ENCODE measurements at places on chromosomes 2 and 18.

GRCh38 chr2:70709275-70710037 lies 58.5 kb downstream of the ADD2 start:
- peak; percentile 31 for DNase-seq

DNA sequence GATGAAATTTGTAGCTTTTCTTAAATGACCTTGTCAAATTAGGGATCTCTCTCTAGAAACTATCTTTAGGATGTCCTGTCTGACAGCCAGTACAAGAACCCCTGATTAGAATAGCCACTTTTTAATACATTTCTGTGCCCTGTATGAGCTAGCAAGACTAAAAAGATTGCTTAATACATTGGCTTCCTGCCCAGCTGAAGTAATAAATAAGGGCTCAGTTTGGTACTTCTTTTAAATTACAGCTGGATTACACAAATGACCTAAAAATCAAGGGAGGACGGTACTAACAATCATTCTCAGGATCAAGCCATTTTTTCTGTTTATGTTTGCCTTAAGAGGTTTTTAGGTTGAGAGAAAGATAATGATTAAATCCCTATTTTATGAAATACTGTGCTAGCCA lies 11.6 kb upstream of the OLA1 start:
- DNase-seq = no peak

DNA sequence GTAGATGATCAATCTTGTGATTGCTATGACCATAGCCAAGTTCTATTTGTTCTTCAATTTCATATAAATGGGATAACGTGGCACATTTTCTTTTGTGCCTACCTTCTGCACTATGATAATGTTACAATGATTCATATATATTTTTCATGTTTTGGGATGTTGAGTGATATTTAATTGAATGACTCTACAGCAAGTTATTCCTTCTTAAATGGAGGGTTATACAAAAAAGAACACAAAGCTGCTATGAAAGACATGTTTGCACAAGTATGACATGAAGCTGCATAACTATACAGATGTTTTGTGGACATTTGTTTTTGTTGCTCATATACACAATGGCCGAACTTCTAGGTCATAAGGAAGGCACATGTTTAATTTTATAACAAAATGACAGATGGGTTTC lies 356.2 kb downstream of the CBLN2 start:
- DNase-seq = no peak

DNA sequence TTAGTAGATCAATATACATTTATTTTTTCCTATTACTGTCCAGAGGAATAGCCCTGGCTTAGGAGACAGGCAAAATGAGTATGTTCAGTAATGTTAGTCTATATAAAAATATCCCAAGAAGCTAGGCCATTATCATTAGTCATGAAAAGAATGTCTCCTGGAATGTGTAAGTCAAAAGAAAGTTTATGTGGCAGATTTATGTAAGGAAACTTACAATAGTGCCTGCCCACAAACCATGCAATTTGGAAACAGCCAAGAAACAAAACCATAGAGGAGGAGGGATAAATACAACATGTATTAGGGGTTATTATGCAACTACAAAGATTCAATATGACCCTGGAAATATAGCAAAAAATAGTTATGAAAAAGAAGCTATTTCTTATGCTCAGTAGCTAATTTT lies 96.3 kb downstream of the NOL4 start:
- no peak for DNase-seq

DNA sequence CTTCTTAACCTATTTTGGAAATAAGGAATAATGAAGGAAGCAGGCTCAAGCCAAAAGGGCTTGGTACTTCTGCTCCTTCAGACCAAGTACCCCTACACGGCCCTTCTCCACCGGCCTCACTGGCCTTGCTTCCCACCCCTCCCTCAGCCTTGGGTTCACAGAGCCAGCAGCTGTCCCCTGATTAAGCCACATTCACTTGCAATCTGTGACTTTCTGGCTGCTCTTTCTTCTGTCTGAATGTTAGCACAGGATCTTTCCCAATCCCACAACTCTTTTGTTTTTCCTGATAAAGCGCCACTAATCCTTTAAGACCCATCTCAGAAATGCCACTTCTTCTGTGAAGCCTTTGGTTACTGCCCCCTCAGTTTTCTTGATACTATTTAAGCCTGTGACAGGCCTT lies 52.4 kb downstream of the REEP1 start:
- DNase-seq = no peak

- DNase-seq = no peak
Observed at GRCh38 chr2:31531101-31531500, 49.6 kb downstream of the SRD5A2 start.

DNA sequence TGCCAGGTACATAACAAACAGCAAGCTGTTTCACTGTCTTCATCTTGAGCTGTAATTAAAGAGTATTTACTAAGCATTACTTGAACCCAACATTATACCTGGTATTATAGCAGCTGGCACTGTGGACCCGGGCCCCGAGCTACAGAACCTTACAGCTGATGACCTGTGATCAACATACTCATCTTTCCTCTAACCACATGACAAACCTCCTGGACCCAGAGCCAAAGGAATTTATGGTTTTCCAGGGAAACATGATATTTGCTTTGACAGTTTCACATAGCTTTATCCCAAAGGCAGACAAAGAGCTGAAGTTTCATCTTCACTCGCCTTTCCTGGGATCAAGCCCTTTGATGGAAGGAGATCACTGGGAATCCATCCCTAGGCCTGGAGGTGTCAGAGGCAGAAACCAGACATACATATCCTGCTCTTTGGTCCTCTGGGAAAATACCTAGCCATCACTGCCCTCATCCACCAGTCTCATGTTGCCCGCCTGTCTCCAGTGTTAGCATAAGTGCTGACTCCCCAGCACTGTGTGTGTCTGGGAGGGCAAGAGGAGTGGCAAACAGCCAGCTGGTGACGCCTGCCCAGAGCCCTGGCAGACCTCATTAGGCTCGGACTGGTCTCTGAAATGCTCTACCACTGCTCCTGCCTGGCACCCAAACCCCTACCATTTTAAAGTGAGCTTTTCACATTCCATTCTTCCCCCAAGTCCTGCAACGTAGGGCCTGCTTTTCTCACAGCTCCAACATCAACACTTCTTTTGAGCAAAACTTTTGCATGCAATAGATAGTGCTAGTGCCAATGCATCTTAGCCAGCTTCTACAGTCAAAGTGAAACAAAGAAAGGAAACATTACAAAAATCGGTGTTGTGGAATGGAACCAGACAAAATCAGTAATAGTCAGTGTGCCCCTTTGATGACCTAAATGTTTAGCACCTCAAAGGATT lies 138.8 kb upstream of the CTAGE1 start:
- no peak for DNase-seq

- DNase-seq = no peak
Observed at GRCh38 chr2:236904389-236905263, 181.1 kb upstream of the COPS8 start.

DNA sequence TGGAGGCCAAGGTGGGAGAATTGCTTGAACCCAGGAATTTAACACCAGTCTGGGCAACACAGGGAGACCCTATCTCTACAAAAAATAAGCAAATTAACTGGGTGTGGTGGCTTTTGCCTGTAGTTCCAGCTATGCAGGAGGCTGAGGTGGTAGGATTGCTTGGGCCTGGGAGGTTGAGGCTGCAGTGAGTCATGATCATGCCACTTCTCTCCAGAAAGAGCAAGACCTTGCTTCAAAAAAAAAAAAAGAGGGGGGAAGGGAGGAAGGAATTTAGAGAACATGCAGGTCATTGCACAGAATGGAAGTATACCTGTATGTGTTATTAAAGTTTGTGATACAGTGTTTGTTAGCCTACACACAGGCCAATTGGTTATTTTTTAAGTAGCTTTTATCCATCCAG lies 25.8 kb downstream of the PKP4 start:
- no peak for DNase-seq

DNA sequence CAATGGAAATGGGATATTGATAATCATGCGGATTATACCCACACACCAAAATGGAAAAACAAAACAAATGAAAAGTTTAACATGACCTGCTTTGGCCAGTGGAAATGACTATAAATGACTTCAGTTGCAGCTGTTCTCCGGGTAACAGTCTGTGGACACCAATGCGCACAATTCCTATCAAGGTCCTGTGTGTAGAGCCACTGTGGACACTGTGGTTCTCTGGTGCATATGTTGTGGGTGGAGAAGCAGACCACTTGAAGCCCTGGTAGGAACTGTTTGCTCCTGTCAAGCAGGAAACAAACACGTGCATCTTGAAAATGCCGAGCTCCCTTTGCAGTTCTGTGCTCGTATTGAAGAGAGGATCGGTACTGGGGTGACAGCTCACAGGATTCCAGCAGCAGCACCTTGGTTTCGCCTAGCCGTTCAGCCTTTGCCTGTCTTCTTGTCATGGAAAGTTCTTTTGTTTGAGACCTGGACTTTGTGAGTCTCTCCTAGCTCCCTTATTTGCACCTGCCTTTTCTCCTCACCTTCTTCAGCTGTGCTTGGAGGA lies 32.9 kb downstream of the NCK2 start:
- no peak for DNase-seq

DNA sequence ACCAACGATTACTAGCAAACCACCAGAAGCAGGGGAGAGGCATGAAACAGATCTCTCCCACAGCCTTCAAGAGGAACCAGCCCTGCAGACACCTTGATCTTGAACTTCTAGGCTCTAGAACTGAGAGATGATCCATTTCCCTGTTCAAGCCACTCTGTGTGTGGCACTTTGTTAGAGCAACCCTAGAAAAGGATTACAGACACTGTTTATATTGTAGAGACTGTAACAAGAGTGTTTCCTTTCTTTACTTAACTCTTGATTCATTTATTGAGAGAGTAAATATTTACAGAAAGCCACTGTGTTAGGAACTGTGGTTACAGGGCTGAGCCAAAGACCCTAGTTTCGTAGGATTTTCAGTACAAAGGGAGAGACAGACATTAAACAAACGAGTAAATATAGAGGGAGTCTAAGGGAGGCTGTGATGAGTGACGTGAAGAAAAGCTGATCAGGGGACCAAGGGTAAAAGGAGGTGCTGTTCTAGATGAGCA lies 10.9 kb downstream of the CCDC68 start:
- no peak for DNase-seq

- no peak for DNase-seq
Observed at GRCh38 chr18:24472591-24472990, 12.2 kb downstream of the HRH4 start.

GRCh38 chr2:120828829-120829632 lies 93.4 kb downstream of the GLI2 start:
- no peak for DNase-seq

- DNase-seq = no peak
Observed at GRCh38 chr2:119649364-119649917, 29.6 kb upstream of the TMEM177 start.

GRCh38 chr18:42798606-42799170 lies 316.8 kb downstream of the RIT2 start:
- DNase-seq = no peak

DNA sequence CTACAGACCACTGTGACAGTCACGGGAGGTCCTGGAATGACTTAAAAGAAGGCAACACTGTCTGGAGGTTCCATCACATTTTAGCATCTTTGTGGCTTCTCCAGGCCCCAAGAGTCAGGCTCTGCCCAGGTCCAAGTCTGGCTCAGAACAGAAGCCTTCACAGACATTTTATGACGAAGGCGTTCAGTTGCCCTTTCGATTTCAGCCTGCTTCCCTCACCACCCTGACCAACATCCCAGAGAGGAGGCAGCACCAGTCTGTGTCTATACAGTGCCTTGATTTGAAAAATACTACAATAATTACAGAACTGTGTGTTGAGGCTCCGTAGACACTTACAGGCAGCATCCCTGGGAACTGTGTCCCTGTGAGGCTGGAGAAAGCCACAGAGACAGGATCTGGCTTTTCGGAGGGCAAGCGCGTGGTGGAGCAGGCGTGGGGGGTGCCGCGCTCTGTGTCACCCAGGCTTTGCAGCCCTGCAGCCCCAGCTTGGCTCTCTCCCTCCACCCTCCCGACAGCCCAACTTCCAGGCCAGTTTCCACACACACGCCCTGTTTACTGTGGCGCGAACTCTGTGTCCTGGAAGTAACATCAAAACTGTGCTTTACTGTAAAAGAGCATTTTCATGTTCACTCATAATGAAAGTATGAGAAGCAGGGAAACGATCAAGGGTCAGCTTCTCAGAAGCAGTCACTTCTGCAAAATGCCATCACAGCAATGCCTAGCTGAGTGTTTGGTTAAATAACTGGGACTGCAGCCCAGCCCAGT lies 153.5 kb upstream of the ALKAL2 start:
- no peak for DNase-seq

DNA sequence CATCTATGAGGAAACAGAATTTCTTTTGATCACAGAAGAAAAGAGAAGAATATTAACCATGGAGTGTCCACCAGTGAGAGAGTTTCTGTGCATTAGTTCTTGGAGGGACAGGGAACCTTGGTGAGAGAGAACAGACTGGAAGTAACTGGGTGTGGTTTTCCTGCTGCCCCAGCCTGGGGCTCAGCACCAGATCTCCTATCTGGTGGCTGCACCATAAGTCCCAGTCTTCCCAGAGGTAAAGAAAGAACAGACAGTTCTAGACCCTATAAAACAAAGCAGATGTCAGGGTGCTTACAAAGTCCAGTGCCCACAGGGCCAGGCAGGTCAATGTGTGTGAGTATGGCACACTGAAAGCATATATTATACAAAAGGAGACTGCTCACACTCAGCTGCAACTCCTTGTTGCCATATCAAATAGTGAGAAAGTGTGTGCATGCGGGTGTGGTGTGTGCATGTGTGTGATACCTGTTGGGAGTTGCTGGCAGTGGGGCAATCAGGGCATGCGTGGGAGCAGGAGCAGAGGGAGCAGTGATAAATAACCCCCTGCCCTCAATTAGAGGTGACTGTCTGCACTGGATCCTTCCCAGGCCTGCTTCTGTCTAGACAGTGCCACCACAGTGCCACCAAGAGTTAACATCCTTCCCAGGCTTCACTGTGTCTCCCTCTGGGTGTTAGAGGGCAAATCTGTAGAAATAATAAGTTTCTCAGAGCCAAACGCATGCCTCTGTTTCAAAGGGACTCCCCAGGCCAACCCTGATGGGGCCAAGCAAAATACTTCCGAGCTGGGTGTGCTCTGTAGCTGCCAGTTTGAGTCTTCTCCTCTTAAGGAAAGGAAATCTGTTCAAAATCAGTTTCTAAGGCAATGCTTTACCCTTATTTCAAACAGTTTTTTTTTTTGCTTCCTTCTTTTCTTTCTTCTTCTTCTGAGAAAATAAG lies 45.7 kb downstream of the RDH14 start:
- DNase-seq = no peak

GRCh38 chr2:108287169-108287568 lies 1.5 kb upstream of the SULT1C2 start:
- no peak for DNase-seq

- DNase-seq = no peak
Observed at GRCh38 chr18:10820681-10821080, 294.9 kb downstream of the NAPG start.

DNA sequence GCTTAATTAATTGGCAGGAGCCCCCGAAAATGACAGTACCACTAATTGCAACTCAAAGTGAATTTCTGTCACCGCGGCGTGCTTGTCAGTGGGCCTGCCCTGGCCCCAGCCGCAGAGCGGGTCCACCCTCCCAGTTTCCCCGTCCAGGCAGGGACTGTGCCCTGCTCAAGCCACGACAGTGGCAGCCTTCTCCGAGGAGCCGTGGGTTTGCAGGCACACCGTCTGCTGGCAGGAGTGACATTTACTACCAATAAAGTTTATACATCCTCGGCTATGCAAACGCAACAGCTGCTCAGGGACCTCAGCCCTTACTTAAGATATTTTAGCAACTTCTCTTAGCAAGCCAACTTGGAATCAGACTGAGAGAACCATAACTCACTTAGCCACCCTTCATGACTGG lies 112.7 kb downstream of the GBX2 start:
- no peak for DNase-seq
